Cardiac septum (tissue), 1 donor: ENCODE measurements at places on chromosomes 2 and 18. TPM values are rescaled to one million over a fixed set of nuclear protein-coding genes. Genes with fewer than 3 reads are reported as not detected.

DPP4 gene
- total RNA-seq, result 3.4 TPM

RRM2 gene
- 0.35 TPM for total RNA-seq

TRIM43 gene
- total RNA-seq, result not detected

- peak; percentile 69 for DNase-seq
These were observed 130.2 kb upstream of the ID2 start for GRCh38 chr2:8551622-8552074.

DNA sequence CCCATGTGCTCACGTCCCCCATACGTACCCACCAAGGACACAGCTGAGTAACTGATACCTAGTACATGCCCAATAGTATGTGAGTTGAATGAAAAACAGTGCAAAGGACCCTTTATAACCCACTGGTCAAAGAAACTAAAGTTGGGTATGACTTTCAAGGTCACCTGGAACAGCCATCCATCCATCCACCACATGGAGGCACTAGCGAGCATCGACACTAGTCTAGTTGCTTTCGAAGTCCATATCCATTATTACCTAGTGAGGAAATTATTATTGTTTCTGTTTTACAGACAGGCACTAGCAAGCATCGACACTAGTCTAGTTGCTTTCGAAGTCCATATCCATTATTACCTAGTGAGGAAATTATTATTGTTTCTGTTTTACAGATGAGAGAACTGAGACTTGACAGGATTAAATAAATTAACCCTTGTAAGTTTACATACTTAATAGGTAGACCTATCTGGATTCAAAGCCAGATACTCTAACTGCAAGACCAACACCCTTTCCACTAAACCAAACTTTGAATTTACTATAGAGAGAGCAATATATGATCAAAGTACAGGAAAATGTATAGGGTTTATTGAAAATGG lies 233.7 kb downstream of the METTL4 start:
- DNase-seq, result no peak

GRCh38 chr2:55112229-55113031 lies 62.2 kb upstream of the RTN4 start:
- peak; percentile 91 for DNase-seq

GRCh38 chr2:98519156-98519555 lies 74.5 kb downstream of the INPP4A start:
- no peak for DNase-seq
